Left kidney (tissue), 8 donors: ENCODE measurements at places on chromosomes 1 and 21. TPM values are rescaled to one million over a fixed set of nuclear protein-coding genes. Genes with fewer than 3 reads are reported as not detected.

Gene TMEM200B
- 13.4 TPM for polyA plus RNA-seq

GRCh38 chr1:97281962-97282361 lies 560.4 kb downstream of the PTBP2 start:
- no peak for DNase-seq

- DNase-seq: no peak
These were observed 4.9 kb downstream of the RUSC1 start for GRCh38 chr1:155325603-155325893.

Gene OR2T35
- not detected for polyA plus RNA-seq

- no peak for DNase-seq
These were observed 2.0 kb downstream of the HSD11B1 start for GRCh38 chr1:209706622-209707021.

DNA sequence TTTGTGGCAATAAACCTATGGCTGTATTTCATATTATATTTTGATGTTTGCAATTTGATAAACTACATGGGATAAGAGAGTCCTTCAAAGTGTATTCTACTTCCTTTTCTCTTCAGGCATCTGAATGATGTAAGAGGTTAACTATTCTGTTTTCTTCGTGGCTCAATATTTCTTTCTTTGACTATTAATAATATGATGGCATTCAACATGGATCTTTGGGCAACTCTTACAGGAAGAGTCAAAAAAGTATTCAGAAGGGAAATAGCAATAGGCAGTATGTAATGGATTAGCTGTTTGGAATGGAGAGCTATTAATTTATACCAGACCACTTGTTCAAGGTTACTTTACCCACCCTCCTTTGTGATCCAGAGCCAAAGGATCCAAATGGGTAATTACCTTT lies 74.4 kb downstream of the HMCN1 start:
- DNase-seq: no peak

GRCh38 chr21:30044447-30045064 lies 104.8 kb upstream of the GRIK1 start:
- peak; percentile 17 for DNase-seq

- DNase-seq: no peak
These were observed 103.1 kb downstream of the SLC25A24 start for GRCh38 chr1:108097018-108097417.

Gene INSRR
- polyA plus RNA-seq: 1.8 TPM

GRCh38 chr1:243413431-243414151 lies 157.8 kb downstream of the SDCCAG8 start:
- no peak for DNase-seq

GRCh38 chr1:208759255-208759654 lies 515.1 kb upstream of the PLXNA2 start:
- DNase-seq: no peak

DNA sequence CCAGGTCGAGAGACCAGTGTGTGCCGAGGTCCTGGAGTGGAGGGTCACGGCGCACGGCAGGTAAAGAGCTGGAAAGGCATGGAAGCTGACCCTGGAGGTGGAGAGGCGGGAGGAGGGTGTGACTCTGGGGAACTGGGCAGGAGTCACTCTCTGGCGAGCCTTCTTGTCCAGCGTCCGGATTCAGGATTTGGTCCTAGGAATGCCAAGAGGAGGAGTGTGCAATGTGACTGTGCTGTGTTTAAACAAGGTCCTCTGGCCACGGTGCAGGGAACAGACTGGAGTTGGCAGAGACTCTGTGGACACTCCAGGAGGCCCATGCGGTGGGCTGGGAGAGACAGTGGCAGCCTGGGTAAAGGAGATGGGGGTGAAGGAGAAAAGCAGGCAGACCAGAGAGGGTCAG lies 64.2 kb upstream of the CASZ1 start:
- no peak for DNase-seq

GRCh38 chr1:209603877-209604276 lies 20.4 kb downstream of the CAMK1G start:
- DNase-seq: no peak

GRCh38 chr1:35369922-35370671 lies 101.6 kb downstream of the ZMYM4 start:
- DNase-seq: peak; percentile 55

- no peak for DNase-seq
These were observed 3.8 kb downstream of the TRIM62 start for GRCh38 chr1:33177996-33178540.

GRCh38 chr1:54800899-54801759 lies at the start of gene TTC22:
TSS of gene TTC22 (minus strand) at chr1:54801323. CDS start at chr1:54801163, 160 bp downstream.
- peak; percentile 32 for DNase-seq

GRCh38 chr21:42199868-42200463 lies 19.0 kb upstream of the ABCG1 start:
- DNase-seq: no peak

- no peak for DNase-seq
These were observed 38.5 kb downstream of the MSTO1 start for GRCh38 chr1:155648207-155649147.

DNA sequence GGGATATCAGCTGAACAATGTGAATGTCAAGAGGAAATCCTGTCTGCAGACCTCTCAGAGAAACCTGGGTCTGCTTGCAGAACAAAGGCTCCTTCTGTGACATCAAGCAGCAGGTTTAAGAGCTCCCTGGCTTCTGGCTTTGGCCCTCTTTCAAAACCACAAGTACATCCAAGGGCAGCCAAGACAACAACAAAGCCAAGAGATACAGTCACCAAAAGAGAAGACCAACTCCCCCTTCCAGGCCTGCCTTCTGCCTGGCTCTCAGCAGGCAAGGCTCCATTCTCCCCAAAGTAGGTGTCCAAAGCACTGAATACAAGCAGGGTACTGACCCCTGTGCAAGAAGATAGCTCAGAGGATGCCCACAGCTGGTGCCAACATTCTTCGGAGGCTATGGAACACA lies 11.5 kb downstream of the BCAR3 start:
- DNase-seq: no peak

DNA sequence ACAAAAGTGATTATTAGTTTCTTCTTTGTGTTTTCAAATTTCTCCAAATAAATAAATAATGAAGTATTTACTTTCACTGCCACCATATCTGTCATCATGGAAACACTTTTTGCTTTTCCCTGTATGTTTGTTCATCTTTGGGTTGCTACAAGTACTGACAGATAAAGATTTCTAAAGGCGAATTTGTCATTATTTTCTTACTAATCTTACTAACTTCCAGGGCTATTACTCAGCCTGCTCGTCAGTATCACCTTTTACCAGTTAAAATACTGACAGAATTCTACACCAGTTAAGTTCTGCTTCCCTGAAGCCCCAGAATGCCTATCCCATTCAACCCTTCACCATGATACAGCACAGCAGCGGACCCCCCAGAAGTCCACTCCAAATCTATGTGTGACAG lies 106.1 kb downstream of the CDC42BPA start:
- no peak for DNase-seq

DNA sequence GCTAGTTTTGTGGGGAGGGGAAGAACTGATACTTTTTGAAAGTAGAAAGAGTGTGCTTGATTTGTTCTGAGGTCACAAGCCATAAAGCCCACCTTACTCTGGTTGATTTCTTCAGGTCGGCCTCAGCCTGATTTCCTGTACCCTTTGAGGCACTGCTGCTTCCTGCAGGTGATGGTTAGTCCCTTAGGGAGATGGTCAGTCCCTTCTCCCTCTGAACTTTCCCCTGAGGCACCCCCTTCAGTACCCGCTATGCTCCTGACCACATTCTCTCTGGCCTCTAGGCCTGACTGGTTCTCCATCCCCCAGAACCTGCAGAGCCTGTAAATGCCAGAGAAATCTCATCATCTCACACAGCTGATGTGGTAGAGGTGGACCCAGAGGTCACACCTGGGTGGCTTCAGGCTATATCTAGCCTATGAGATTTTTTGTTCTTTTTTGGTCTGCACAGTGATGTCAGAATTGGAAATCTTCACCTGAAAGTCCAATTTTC lies 15.0 kb upstream of the ID3 start:
- DNase-seq: no peak

GRCh38 chr1:114126261-114127095 lies 27.2 kb downstream of the SYT6 start:
- no peak for DNase-seq

DNA sequence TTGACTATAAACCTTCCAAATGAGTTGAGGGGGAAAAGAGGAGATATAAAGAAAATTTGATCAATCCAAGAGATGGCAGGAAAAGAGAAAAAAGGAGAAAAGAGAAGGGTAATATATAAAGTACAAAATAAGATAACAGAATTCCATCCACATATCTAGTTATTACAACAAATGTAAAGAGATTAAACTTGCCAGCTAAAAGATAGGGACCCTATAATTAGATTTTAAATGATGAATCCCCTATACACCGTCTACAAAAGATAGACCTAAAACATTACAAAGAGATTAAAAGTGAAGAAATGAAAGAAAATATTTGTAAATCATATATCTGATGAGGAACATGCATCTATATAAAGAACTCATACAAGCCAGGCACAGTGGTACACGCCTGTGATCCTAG lies 63.1 kb downstream of the CHD5 start:
- DNase-seq: no peak

Gene TMEM51
- 14.6 TPM for polyA plus RNA-seq

Gene S100A7
- polyA plus RNA-seq: 0.43 TPM

Gene SPOCD1
- 0.45 TPM for polyA plus RNA-seq

Gene INKA2
- 2.2 TPM for polyA plus RNA-seq

- no peak for DNase-seq
These were observed 5.6 kb downstream of the S100A16 start for GRCh38 chr1:153607381-153607780.

Gene AKT3
- 27.7 TPM for polyA plus RNA-seq
